ENCODE measurements at places on chromosomes 3 and 15.

GRCh38 chr3:122627301-122627700 is 49.9 kb downstream of the PARP15 start:
- DNase-seq, result no peak

- DNase-seq, result peak; percentile 26
Observed at GRCh38 chr15:39631357-39631756, 50.5 kb downstream of the THBS1 start.

- no peak for DNase-seq
Observed at GRCh38 chr3:130088061-130088460, 6.4 kb downstream of the ALG1L2 start.

- DNase-seq, result no peak
Observed at GRCh38 chr3:23836536-23837230, 30.9 kb downstream of the UBE2E1 start.

All from epithelial cell of prostate (primary cell).